Amniotic stem cell (primary cell): ENCODE measurements at places on chromosomes 16 and 17.

DNA sequence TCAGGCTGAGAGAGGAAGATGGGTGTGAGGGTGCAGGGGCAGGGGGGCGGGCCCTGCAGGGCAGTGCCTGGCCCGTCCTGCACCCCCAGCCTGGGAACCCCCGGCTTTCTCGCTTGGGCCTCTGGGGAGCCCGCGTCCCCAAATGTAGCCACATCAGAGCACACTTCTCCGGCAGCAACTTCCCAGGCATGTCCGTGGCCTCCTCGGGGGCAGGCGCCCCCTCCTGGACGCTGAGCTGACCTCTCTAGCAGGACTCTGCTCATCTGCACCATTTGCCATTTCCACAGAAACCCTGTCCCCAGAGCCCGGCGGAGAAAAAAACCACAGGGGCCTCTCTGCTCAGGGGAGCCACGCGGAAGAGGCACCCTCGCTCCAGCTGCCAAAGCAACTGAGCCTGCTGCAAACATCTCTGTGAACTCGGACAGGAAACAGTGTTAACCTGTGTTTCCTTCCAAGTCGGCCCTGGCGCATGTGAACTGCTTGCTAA, 63.4 kb downstream of the KLHDC4 start:
- no peak for DNase-seq

DNA sequence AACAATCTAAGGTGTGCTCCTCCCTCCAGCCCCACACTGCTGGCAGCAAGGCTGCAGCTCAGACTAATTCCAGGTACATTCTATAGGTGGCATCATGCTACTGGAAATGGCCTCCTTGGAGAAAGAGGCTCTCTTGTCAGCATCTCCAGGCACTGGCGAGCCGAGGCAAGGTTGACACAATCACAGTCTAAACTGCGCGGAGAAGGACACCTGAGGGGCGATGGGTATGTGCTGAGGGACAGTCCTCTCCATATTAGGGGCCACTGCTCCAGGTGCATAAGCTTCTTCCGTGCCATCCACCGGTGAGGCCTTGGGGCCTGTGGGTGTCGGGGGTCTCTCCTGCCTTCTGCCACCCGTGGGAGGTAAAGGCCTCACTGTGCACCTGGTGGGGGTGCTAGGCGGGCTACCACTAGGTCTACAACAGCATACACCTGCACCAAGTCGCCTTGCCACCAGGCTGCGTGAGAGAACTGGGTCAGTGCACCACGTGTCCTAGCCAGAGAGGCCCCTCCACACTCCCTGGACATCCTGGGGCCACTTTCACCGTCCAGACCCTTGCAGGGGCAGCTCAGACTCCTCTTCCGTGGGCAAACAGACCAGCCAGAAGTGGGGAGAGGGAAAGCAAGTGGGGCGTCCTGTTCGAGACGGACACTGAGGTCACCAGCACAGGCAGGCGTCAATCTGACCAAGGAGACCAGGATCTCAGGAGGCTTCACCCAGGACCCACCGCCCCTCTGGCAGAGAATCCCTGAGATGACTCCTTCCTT, 12.1 kb upstream of the CBX8 start:
- no peak for DNase-seq

DNA sequence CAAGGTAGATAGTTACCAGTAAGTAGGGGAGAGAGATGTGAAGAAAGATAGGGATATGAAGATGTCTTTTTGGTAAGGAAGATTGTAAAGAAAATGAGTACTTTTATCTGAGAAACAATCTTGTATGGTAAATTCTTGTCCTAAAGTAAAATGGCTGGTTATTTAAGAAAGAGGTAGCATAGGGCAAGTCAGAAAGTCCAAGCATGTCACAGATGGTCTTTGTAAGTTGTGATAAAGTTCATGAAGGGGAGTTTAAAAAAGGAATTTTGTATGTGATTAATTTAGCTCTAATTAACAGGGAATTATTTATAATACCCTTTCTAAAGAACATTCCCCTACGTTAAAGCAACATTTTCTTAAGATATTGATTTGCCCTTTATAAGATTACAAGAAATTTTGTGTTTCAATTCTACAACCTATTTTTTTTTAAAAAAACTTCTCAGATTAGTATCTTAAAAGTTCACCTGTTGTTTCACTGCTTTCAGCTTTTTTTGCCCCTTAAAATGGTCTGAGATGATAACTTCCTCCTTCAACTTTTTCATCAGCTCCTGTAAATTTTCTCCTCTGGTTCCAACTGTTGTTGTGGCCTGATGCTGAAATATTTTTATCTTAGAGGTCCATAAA, 16.2 kb upstream of the CPHXL start:
- no peak for DNase-seq

DNA sequence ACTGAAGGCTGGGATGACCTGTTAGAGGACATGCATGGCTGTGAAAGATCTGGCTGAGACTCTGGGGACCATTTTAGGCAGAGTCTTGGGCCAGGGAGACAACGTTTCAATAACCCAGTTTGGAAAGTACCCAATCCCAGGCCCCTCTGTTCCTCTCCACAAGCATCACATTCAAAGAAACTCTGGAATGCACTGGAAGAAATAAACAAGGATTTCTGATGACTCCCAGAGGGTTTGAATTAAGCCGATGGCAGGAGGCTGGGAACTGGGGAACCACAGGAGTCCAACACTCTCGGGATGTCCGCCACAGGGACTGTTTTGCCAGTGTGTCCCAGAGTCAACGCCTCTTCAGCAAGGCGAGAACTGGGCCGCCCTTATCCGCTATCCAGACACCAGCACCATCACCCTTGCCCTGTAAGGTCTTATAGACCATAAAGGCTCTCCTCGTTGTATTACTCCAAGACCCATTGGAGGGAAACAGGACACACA, 3.3 kb downstream of the PMP22 start:
- DNase-seq, result no peak

DNA sequence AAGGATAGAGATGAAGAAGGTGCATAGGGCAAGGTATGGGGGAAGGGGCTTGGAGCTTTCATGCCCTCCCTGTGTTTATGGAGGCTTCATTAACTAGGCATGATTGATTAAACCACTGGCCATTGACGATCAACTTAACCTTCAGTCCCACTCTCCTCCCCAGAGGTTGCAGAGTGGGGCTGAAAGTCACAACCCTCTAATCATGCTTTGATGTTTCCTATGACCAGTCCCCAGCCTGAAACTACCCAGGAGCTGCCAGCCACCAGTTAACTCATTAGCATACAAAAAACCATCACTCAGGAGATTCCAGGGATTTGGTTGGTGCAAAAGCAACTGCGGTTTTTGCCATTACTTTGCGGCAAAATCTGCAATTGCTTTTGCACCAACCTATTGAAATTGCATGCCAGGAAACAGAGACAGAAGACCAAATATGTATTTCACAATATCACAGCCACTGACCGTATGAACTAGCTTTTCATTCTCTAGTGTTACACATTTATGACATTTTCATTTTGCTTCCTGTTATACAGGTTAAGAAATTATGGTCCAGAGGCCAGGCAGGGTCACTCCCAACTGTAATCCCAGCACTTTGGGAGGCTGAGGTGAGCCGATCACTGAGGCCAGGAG, 5.4 kb downstream of the GFOD2 start:
- DNase-seq, result no peak

DNA sequence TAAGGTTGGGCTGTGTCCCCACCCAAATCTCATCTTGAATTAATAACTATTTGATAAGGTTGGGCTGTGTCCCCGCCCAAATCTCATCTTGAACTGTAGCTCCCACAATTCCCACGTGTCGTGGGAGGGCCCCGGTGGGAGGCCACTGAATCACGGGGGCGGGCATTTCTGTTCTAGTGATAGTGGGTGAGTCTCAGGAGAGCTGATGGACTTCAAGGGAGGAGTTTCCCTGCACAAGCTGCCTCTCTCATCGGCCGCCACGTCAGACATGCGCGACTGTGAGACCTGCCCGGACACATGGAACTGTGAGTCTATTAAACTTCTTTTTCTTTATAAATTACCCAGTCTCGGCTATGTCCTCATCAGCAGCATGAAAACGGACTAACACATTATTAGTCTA, 44.9 kb upstream of the METRNL start:
- no peak for DNase-seq

GRCh38 chr17:14318918-14319205, 18.0 kb downstream of the HS3ST3B1 start:
- no peak for DNase-seq

DNA sequence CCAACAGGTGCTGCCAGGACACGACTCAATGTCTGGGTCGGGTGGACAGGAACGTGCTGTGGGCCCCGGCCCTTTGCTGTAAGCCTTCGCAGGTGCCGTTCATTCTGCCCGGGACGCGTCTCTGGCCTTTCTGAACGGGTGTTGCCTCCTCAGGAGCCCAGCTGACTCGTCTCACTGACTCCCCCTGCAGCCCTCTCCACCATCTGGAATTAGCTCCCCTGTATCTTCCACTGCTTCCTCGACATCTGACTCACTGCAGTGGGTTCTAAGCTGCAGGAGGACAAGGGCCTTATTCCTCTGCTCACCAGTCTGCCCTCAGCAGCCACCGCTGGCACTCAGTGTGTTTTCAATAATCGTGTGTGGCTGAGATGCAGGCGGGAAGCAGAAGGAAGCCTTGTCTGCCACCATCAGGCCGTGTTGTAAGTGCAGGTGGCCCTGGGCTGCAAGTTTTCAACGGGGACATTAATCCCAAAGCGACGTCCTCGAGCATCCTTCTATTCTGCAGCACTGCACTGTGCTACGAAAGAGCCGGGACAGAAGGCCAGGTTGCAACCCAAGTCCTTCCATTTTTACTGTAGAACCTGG, 256.2 kb downstream of the FOXL1 start:
- DNase-seq, result no peak

DNA sequence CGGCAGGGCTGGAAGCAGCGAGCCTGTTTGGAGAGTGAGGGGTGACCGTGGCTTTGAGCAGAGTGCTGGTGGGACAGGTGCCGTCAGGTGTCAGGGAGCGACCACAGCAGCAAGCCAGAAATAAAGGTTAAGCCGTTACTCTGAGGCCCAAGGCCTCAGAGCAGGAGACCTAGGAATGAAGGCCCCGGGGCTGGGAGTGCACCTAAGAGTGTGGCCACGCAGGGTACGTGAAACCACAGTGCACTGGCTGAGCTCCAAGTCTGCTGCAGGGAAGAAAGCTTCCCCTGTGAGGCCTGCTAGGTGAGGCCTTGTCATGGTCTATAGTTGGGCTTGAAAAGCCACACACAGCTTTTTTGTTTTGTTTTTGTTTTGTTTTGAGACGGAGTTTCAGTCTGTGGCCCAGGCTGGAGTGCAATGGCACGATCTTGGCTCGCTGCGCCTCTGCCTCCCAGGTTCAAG, 8.7 kb downstream of the CLUAP1 start:
- DNase-seq, result no peak

DNA sequence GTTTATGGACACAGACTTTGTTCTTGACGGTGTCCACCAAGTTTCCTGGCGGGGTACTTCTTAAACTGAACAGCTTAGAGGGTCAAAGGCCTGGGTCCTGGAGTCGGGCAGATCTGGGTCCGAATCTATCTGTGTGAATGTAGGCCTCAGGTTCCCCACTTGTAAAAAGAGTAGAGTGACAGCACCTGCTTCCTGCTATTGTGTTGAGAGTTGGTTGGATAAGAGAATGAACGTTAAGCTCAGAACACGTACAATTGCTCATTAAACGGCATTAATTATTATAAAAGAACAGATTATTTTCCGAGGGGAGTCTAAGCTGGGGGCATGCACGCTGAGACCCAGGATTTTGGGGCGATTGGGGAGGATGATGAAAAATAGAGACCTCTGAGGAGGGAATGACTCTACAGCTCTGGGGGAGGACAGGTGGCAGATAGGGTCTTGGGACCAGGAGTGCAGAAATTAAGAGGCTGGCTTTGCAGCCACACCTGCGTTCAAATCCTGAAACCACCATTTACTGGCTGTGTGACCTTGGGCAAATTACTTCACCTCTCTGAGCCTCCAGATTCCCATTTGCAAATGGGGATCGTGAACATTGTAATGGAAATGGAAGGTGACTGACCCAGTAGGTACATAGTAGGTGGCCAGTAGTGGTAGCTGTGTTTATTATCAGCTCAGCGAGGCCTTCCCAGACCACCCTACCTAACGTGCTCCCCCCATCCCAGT, 862 bp downstream of the CLEC16A start:
- no peak for DNase-seq

DNA sequence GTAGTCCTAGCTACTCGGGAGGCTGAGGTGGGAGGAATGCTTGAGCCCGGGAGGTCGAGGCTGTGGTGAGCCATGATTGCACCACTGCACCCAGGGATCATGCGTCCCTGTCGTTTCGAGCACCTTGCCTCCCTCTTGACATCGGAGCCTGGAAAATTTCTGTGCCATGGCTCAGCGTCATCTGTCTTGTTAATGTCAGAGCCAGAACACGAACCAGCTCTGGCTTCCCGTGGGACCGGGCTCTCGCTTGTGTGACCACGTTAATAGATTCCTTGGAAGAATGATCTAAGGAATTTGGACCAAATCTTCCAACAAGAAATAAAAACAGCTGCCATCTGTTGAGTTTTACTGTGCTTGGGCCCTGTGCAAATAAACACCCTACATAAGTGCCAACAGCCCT, 117.7 kb downstream of the ABCC1 start:
- no peak for DNase-seq

DNA sequence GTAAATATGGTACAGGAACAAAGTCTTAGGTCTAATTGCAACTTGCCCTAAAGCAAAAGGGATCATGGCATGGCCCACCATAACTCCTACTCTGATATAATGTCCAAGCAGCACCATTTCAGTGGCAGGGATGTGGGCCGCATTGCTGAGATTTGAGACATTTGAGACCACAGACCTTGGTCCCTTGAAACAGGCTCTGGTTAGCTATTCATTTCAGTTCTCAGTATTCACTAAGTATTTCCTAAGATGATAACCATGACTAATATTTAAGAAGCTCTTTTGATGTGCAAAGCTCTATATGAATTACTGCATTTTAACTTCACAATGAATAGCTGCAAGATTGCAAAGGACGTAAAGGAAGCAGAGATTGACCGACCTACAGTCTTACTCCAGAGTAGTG, 471.0 kb downstream of the SHISA9 start:
- no peak for DNase-seq

- peak; percentile 31 for DNase-seq
These were observed 46.5 kb upstream of the CPNE2 start for GRCh38 chr16:57045694-57046381.

DNA sequence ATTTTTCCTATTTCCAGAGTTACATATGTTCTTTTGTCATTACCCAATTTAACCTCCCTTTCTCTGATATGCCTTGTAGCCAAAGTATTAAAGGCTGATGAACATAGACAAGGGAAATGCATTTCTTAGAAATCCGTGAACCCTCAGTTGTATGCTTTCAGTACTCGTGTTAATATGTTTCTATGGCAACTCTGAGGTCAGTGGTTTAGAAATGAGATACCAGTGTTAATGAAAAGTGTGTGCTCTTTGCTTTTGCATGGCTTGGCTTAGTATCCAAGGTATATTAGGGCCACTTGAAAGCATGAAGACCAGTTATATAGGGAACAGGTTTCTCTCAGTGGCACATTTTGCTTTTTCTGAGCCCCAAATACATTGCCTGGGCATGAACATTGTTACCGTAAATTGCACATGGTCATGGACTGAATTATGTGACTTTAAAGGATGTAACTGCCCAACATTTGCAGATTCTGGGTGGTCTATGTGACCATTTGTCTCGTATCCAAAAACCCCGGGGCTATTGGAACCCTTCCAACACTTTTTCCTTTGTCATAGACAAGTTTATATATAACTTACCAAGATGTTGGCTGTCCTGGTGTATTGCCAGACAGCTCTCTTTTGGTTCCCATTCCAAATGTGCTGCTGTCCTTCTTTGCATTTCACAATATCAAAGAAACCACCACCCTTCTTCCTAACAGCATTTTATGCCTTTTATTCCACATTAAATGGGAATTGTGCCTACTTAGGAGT, 17.5 kb downstream of the ABHD15 start:
- DNase-seq, result no peak
